ENCODE measurements at places on chromosomes 13 and 19.

DNA sequence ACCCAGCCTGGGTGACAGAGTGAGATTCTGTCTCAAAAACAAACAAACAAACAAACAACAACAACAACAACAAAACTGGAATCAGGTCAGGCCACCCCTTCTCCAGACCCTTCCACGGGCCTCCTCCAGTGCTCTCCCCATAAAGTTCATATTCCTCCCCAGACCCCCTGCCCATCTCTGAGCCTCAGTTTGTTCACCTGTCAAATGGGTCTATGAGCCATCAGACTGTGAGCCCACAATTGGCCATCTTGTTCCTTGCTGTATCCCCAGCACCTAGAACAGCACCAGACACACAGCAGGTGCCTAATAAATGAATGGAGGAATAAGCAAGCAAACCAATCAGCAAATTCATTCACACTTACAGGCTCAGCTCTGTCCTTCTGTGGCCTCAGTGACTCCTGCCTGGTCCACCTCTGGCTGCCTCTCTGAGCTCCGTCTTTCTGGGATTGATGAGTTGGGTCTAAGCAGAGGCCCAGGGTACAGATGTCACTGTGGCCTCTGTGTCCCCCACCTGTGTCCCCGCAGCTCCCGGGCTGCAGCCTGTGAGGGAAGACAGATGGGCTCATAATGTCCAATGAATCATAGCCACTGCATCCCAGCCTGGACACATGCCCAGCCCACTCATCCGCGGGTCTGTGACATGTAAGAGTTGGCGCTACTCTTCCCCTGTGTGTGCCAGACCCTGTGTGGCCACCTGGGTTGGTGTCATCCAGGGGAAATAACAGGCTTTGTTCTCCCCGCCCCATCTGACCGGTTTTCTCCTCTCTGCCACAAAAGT lies 19.6 kb upstream of the PTPRS start:
- peak; percentile 90 for DNase-seq

DNA sequence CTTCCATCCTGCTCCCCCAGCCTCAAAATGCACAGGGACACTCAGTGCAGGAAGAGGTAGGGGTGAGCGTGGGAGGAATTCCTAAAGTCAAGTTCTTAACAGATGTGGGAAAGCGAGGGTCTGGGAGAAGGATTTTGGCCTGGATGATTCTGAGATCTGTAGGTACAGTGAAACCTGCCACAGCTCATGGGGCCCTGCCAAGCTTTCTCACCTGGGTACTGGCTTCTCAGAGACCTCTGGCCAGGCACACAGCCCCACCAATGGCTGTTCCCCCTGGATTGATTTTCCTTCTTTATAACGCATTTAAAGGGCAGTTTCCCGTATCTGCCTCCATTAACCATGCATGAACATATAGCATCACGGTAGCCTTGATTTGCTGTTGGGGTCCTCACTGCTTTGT lies 47.0 kb upstream of the GSX1 start:
- DNase-seq, result no peak

DNA sequence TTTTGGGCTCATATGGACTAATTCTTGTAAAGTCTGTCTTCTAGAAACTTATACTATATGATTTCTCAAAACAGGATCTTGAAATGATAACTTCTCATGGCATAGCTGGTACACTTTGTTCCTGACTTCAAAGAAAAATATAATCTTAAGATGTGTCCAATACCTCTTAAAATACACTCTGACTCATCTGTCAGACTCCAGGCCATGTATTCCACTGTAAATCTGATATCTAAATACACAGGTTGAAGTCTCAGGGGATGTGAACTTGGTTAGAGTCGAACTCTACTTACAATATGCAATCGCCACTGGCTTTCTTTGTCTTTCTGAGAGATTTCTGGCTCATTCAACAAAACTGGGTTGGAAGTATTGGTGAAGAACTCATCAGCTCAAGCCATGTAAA lies 99.8 kb downstream of the LACC1 start:
- DNase-seq, result no peak

DNA sequence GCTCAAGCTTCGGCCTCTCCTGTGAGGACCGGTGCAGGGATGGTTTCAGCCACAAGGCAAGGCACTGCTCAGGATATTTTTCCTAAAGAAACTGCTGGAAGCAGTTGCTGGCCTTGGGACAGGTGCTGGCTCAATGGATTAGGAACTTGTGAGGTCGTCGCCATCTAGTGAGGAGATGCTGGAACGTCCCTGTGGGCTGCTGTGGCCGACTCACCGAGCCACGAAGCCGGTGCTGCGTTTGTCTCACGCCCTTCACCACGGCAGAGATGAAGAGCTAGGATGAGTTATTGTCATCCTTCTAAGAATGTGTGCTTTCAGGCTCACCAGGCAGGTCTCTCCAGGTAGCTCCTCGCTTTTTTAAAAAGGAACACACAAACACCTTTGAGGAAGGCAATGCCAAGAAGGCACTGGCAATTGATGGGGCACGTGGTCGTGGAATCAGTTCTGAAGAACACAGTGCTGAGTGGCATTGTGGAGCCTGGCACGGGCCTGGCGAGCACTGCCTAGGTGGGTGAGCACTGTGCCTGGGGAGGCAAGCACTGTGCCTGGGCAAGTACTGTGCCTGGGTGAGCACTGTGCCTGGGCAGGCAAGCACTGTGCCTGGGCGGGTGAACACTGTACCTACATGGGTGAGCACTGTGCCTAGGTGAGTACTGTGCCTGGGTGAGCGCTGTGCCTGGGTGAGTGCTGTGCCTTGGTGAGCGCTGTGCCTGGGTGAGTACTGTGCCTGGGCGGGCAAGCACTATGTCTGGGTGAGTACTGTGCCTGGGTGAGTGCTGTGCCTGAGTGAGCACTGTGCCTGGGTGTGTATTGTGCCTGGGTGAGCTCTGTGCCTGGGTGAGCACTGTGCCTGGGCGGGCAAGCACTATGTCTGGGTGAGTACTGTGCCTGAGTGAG lies 140.4 kb downstream of the TEX29 start:
- DNase-seq, result no peak

DNA sequence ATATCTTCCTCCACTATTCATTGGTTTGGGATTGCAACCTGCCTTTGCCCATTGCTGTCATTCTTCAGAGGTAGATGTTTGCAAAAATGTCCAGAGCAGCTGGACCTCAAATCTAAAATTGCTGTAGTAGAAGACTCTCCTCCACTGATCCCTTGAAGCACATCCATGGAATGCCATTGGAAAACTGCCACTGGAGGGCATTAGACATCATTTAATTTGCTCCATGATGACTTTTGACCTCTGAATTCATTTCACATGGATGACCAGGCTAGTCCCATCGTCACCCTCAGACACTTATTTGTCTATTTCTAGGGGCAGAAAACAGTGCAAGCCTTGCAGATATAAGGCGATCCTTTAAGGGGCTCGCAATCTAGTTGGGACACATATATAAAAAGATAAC lies 33.9 kb upstream of the FLT1 start:
- no peak for DNase-seq

GRCh38 chr19:9914001-9914314 lies 22.4 kb downstream of the OLFM2 start:
- DNase-seq, result no peak

GRCh38 chr13:29436721-29437280 lies 158.7 kb downstream of the SLC7A1 start:
- DNase-seq, result no peak

- DNase-seq, result no peak
These were observed 210.6 kb upstream of the NBEA start for GRCh38 chr13:34731486-34731885.

DNA sequence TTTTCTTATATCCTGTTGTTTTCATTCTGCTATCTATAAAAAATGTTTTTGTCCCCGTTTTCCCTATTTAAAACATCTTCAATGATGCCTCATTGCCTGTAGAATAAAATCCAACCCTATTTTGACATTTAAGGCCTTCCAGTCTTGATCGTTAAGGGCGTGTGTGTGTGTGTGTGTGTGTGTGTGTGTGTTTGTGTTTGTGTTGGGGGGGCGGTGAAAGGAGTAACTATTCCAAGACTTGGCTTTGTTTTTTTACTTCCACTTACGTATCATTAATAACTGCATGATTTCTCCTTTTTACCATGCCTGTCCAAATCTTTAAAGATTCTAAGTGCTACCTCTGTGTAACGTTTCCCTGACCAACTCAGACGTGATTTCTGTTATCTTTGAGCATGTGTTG lies 784 bp downstream of the PIBF1 start:
- DNase-seq, result no peak

GRCh38 chr19:9627856-9628255 lies 6.8 kb upstream of the ZNF561 start:
- DNase-seq, result no peak

- DNase-seq, result no peak
These were observed 248.8 kb downstream of the RGCC start for GRCh38 chr13:41706152-41706551.

- DNase-seq, result no peak
These were observed 83.8 kb downstream of the FAM216B start for GRCh38 chr13:42864952-42865767.

DNA sequence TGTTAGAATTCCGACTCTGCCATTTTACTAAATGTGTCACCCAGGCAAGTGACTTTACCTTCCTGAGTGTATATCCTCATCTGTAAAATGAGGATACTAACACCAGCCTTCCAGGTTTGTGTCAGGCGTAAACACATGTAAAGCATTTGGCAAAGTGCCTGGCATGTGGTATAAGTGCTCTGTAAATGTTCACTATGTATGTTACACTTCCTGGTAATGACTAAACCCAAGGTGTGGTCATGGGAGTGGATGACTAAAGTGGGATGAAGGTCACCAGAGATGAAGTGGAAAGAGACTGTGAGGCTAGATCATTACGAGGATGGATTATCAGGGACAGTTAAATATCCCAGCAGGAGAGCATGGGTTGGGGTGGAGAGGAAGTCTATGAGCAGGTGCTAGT lies 25.6 kb downstream of the DEDD2 start:
- no peak for DNase-seq

Measured in NCI-H446 treated with DMSO at 0.1 percent for 48 hours (cell line).